ENCODE measurements at places on chromosomes 1 and 21. TPM values are rescaled to one million over a fixed set of nuclear protein-coding genes. Genes with fewer than 3 reads are reported as not detected.

The NR1I3 gene
- not detected for total RNA-seq

The SCNM1 gene
- 66.5 TPM for total RNA-seq

The PDE9A gene
- 7.8 TPM for total RNA-seq

The VAV3 gene
- 1.9 TPM for total RNA-seq

The GBP5 gene
- total RNA-seq = 0.79 TPM

The METTL18 gene
- 4.1 TPM for total RNA-seq

The SLC6A17 gene
- total RNA-seq = 3.6 TPM

The GPR25 gene
- total RNA-seq = not detected

The C1orf226 gene
- total RNA-seq = 0.89 TPM

The LCE1E gene
- total RNA-seq = not detected

The SPRR1A gene
- total RNA-seq = not detected

The LCE2C gene
- total RNA-seq = not detected

The C1QB gene
- not detected for total RNA-seq

The AIDA gene
- 86.5 TPM for total RNA-seq

The GREM2 gene
- total RNA-seq = 0.50 TPM

The HFM1 gene
- 0.53 TPM for total RNA-seq

The NEK2 gene
- total RNA-seq = 1.4 TPM

The SLC30A2 gene
- total RNA-seq = not detected

The ZFP69B gene
- total RNA-seq = 5.4 TPM

The CFAP298 gene
- 28.2 TPM for total RNA-seq

The THEM5 gene
- not detected for total RNA-seq

The TENT5C gene
- 0.77 TPM for total RNA-seq

The DPH5 gene
- total RNA-seq = 25.2 TPM

The KISS1 gene
- total RNA-seq = 2.7 TPM

The SLC35D1 gene
- 12.7 TPM for total RNA-seq

The JAM2 gene
- total RNA-seq = 7.2 TPM
